SJCRH30 (cell line): ENCODE measurements at places on chromosomes 7 and 10. TPM values are rescaled to one million over a fixed set of nuclear protein-coding genes. Genes with fewer than 3 reads are reported as not detected.

Gene UNCX
- total RNA-seq, result 0.08 and 0.30 TPM in 2 replicates

DNA sequence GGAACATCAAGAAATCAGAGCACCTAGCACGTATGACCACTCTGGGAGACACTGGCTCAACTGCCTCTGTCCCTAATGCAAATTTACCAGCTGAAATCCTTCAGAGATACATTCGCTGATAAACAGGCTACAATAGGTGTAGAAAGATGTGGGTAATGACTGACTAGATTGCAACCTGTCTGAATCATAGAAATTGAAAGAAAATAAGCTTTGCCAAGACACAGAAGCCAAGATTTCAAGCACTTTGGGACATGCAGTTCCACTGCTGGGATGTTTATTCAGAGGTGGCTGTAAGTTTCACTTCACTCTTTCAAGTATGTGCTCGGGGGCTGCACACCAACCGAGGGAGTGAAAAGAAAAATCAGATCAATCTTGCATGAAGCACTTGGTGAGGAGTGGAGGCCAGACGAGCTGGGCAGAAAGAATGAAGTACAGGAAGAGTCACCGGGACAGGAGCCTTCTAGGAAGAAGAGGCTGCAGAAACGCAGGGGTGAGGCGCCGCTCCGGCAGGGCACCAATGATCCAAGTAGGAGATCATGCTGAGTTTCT, 276.7 kb downstream of the PARD3 start:
- H3K27me3 ChIP-seq, result no peaks in the 10 kb centered on the region
- no peak overlapping the region for H3K4me3 ChIP-seq
- H3K36me3 ChIP-seq, result no peaks in the 10 kb centered on the region

DNA sequence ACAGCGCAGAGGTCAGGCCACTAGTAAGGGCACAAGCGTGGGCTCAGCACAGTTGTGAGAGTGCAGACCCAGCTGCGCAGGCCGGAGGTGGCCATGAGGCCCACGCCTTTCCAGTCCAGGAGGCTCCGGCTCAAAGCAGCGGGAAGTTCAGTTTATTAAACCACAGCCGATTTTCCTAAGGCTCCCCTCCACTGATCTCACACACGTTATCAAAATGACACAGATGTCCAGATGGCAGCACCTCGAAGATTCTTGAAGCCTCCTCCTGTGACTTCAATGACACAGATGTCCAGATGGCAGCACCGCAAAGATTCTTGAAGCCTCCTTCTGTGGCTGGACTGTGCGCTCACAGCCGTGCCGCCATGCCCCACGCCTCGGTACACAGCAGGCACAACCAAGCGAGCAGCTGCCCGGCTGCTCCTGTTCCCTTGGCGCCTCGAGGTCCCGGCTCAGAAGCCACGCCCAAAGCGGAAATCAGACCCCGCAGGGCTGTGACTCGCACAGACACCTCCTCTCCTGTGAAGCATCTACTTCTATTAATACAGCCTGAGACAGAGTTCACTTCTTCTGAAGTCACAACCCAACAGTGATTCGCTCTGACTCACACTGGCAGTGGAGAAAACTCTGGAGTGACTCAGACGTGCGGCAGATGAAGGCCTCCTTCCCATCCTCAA, 122.7 kb downstream of the MAD1L1 start:
- no peak overlapping the region for H3K4me3 ChIP-seq
- H3K27ac ChIP-seq, result no peak overlapping the region
- H3K27me3 ChIP-seq, result no peaks in the 10 kb centered on the region
- peak; percentile 19 for DNase-seq
- peaks cover 20% of the 10 kb centered on the region for H3K4me1 ChIP-seq
- H3K36me3 ChIP-seq, result no peaks in the 10 kb centered on the region

DNA sequence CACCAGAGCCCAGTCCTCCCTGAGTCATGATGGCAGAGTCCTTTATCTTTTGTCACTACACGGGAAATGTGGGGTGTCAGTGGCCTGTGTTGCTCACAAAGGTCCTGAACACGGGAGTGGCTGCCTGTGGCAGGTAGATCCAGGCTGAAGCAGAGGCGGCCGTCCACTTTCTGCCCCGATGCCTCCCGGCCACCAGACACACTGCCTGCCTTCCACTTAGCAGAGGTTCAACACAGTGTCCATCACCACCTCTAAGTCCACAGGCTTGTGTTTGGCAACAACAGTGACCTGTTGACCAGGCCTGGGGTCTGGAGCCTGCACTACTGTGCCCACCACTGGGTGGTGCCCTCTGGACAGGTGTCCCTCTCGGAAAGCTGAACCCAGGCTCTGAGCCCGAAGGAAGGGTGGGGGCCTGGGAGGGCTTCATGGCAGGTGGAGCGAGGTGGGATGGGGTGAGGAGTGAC, 49.9 kb upstream of the CAMK2B start:
- H3K36me3 ChIP-seq, result no peaks in the 10 kb centered on the region
- H3K4me1 ChIP-seq, result 0 out of 2 replicates have a peak, but pooled peaks cover 3% of the 10 kb centered on the region
- no peak overlapping the region for H3K4me3 ChIP-seq
- H3K27me3 ChIP-seq, result no peaks in the 10 kb centered on the region
- no peak overlapping the region for H3K27ac ChIP-seq
- DNase-seq, result no peak

Gene IL6
- 0.41 TPM in 1 of 2 replicates, not detected in the other for total RNA-seq
